ENCODE measurements at places on chromosomes 2 and 18.

GRCh38 chr2:113842919-113843736, 46.8 kb upstream of the ACTR3 start:
- no peak for DNase-seq

DNA sequence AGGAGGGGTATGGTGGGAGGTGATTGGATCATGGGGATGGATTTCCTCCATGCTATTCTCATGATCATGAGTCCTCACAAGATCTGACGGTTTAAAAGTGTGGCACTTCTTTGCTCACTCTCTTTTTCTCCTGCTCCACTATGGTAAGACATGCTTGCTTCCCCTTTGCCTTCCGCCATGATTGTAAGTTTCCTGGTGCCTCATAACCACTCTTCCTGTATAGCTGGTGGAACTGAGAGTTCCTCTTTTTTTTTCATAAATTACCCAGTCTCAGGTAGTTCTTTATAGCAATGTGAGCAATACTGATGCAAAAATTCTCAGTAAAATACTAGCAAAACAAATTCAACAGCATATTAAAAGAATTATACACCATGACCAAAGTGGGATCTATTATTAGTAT, 728.5 kb upstream of the SLC8A1 start:
- no peak for DNase-seq

GRCh38 chr18:65762556-65762955, 11.7 kb downstream of the CDH7 start:
- no peak for DNase-seq

GRCh38 chr18:45197526-45197970, 417.7 kb upstream of the SLC14A2 start:
- DNase-seq, result no peak

GRCh38 chr2:20350041-20350712, 467 bp downstream of the PUM2 start:
- DNase-seq, result peak; percentile 70

GRCh38 chr2:150931451-150931850, 330.2 kb downstream of the RBM43 start:
- DNase-seq, result no peak

DNA sequence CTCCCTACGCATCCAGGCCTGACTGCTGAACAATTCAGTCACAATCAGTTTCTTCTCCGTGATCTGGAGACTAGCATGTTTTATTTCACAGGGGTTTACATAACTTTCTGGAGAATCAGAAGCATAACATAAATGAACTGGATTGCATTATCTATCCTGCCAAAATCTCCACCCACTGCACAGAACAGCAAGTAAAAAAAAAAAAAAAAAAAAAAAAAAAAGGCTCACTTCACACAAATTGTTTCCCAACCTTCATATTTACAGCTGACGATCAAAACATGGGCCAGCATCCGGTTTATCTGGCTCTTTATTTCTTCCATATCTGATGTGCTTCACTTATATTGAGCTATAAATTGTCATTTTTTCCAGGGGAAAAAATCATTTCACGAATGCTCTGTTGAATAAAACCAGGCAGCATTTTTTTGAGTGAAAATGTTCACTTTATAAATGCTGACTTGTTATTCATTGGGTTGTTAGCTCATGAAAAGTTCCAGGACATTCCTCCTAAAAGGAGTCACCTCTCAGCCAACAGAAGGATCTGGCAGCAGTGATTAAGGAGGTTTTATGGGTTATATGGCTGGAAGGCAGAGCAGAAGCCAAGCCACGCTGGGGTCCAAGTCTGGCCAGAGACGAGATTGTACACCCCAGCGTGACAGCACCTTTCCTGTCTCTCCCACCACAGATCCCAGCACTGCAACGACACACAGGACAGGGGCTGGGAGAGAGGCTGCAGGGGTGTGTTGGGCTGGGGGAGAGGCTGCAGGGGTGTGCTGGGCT, 51.2 kb upstream of the GLI2 start:
- DNase-seq, result no peak

DNA sequence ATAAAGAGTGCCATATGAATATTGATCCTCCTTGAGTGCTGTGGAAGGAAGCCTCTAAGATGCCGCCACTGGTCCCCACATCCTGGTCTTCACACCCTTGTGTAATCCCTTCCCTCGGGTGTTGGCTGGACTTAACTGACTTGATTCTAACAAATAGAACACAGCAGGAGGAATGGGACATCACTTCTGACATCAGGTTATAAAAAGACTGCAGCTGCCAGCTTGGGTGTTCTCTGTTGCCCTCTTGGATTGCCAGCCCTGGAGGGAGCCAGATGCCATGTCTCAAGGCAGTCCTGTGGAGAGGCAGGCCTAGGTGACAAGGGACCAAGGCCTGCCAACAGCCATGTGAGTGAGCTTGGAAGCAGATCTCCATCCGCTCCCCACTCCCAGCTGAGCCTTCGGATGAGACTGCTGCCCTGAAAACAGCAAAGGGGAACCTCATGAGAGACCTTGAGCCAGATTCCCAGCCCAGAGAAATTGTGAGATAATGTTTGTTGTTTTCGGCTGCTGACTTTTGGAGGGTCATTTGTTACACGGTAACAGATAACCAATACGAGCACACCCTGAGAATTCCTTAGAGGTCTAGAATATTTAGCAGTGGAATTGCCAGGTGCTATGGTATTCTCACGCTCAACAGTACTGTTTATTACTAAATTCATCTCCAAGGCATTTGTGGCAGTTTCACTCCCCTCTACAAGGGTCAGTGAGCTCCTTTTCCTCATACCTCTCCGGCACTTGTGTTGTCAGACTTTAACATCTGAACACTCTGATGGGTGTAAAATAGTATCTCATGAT, 32.5 kb downstream of the HPCAL1 start:
- no peak for DNase-seq

DNA sequence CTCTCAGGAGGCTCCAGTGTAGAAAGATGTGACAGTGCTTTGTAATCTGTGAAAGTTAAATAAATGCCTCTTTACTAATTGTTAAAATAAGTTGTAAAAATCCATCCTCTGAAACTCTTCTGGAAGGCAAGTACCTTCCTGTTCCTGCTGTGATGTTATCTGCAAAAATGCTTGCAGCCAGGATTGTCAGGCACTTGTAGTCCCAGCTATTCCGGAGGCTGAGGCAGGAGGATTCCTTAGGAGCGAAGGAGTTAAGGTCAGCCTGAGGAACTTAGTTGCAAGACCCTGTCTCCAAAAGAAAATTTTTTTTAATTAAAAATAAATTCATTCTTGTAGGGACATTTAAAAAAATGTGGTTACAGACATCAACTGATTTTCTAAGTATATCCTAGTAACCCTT, 22.7 kb upstream of the BMPR2 start:
- no peak for DNase-seq

GRCh38 chr2:160109243-160109642, 46.8 kb upstream of the PLA2R1 start:
- DNase-seq, result no peak

- DNase-seq, result no peak
These were observed 79.9 kb downstream of the NYAP2 start for GRCh38 chr2:225479386-225479785.

DNA sequence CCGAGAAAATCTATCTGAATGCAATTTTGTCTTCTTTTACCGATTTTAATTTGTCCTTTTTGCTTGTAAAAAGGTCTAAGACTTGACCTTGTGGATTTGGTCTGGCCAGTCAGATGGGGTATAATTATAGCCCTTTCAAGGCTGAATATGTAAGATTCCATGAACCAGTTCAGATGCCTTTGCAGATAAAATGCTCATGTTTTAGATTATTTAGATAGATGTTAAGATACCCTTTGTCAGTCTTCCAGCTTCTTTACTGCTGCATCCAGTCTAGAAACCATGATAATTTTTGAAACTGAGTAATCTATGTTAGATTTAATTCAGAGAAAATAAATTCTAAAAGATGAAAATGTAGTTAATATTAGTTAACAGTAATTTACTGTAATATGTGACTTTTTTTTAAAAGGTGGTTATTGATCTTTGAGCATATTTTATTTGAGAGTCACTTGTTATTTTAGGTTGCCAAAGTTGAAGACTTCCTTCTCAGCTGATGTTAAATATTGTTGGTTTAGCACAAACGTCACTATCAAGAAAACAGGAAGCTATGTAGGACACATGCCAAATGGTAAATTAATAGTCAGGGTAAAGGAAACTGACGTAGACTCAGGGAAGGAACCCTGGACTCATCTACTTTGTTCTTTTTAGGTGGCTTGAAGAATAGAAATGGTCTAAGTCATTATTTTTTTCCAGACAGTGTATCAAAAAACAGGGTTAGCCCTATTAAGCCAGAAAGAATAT, 29.8 kb downstream of the BABAM2 start:
- no peak for DNase-seq

DNA sequence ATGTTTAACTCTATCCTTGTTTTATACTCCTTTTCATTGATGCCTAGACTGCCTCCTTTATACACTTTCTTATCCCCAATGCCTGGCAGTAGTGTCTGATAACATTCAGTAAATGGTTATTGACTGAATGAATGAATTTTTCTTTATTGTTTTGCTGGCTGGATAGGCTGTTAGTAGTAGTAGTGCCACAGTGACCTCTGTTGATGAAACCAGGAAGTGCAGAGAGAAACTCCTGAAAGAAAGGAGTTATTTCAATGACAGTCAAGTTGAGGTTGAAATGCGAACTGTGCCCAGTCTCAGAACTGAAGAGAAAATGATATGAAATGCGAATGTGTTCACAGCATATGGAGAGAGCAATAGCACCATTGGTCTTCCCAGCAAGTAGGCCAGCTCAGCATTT, 26.8 kb upstream of the SLC9A2 start:
- no peak for DNase-seq

GRCh38 chr2:71477231-71477691, 23.9 kb downstream of the DYSF start:
- DNase-seq, result no peak

DNA sequence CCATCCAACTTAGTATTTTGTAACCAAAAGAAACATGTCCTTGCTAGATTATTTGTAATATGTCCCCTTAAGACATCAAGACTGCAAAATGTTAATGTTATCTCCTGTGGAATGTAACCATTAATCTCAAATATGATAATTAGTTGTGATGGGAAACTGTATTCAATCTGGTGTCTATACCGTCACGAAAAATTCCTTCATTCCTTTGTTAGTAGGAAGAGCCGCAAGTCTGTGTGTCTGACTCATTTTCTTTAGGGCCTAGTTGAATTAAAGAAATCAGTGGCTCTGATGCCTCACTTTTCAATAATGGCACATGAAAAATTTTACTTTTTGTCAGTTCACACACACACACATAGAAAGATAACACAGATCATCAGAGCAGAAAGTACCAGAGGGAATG, 127.1 kb upstream of the CHAC2 start:
- no peak for DNase-seq

GRCh38 chr2:27202854-27203253, 9.0 kb upstream of the ATRAID start:
- DNase-seq, result no peak

DNA sequence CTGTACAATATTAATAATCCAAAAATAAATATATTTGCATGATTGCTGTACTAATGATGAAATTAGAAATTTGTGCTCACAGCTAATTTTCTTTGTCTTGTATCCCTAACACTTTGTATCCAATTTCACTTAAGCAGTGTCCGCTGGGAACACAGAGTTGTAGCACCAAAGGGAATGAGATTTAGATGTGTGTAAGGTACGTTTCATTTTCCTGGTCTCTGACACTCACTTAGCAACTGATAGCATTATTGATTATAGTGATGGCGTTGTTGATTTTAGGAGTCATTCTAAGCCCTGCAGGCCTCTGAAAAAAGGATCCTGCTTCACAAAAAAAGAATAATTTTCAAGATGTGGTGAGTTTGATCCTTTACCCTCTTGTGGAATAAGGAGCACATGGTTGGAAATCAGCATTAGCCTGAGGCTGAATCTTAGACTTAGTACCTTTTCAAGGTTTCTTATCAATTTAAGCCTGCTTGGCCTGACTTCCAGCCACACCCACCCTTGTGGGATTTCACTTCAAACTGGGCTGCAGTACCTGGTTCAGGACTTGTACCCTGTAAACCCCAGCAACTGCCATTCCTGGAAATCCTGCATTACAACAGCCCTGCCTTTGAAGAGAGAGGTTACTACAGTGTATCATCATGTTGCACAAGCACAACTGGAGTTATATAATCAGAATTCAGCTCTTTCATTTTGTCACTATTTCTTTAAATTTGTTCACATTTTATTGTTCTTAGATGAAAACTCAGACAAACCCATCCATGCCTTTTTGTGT, 116.2 kb downstream of the RND3 start:
- DNase-seq, result no peak

- DNase-seq, result no peak
These were observed 3.1 kb upstream of the MOB1A start for GRCh38 chr2:74181739-74182138.

Data from CD4-positive, alpha-beta T cell treated with Interleukin-6 for 4 hours (primary cell).